ENCODE measurements at places on chromosomes 5 and 9.

DNA sequence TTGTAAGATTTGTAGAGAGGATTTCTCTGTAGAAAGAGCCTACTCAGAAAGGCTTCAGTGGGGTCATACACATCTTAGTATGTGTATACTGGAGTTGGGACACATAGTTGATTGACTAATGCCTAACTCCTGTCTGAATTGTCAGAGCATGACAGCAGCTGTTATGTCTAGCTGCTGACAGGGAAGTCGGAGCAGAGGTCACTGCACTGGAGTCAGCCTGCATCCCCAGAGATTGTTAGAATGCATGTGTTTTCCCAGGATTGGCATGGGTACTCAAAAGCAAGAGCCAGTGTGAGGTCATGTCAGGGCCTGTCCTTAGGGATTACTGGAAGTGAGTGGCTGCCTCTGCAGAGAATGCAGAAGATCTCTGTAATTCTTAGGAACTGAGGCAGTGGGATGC lies 82.7 kb downstream of the ITGA1 start:
- no peak for DNase-seq

DNA sequence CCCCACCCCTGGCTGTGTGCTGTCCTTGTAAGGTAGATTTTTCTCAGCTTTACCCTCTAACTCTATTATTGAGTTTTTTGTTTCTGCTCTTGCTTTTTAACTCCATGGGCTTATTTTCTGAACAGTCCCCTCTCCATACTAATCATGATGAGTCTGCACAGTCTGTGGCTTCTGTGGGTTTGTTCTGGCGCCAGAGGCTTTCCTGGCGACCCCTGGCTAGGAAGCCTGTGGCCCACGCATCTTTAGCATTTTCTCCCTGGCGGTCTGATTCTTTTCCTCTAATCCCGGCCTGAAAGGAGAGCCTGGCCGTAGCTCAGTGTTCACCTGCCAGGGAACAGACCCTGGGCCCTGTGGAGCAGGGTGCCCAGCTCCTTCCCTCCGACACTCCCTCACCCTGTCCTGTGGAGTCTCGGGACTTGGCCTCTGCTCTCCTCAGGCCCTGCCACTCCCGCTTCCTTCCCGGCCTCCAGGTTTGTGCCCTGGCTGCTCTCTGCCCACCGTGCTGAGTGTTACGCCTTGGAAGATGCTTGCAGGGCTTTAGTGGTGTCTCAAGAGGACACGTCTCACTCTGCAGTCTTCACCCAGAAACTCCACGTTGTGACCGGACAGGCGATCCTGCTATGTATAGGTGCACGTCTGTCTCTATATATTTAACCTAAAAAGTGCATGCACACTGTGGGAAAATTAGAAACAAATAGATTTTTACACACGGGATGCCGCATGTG lies 31.7 kb upstream of the LRRC14B start:
- DNase-seq = no peak

GRCh38 chr5:167771571-167771970 lies 519.9 kb upstream of the WWC1 start:
- DNase-seq = no peak

DNA sequence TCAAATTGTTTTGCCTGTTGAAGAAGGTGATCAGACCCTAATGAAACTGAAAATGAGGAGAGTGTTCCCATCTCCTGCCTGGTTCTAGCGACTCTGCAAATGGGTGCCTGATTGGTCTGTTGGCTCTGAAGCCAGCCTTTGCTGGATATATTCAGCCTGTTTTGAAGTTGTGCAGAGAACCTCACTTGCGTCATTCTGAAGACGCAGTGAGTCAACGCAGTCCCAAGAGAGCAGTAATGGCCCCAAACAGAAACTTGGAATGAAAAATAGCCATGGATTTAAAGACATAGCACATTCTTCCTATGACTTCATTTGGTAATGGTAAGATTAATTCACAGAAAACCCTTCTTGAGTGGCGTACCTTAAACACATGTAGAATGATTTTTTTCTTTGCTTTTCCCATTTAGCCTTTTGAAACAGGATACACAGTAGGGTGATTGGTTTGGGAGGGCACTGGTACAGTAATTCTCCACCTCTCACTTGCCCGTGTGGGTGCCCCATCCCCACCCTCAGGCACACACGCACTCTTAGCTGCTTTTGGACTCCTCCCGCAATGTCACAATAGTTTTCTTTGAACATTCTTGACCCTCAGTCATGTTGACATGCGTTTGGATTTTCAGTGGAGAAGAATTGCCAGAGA lies 54.1 kb upstream of the ABL1 start:
- no peak for DNase-seq

DNA sequence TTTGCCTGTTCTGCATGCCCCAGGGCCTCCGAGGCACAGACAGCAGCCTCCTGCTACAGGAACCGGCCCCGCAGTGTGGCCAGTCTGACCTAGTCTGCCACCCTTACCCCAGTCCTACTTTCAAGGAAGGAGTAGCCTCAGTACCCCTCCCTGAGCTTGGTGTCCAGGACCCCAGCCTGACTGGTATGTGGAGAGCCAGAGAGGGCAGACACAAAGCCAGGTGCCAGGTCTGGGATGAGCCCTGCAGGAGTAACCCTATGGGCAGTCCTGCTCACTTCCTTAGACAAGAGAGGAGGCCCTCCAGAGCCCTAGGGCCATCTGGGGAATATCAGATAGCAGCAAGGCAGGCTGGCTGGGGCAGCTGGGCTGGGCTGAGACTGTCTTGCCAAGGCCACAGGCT lies 67.8 kb downstream of the NRG2 start:
- DNase-seq = no peak

DNA sequence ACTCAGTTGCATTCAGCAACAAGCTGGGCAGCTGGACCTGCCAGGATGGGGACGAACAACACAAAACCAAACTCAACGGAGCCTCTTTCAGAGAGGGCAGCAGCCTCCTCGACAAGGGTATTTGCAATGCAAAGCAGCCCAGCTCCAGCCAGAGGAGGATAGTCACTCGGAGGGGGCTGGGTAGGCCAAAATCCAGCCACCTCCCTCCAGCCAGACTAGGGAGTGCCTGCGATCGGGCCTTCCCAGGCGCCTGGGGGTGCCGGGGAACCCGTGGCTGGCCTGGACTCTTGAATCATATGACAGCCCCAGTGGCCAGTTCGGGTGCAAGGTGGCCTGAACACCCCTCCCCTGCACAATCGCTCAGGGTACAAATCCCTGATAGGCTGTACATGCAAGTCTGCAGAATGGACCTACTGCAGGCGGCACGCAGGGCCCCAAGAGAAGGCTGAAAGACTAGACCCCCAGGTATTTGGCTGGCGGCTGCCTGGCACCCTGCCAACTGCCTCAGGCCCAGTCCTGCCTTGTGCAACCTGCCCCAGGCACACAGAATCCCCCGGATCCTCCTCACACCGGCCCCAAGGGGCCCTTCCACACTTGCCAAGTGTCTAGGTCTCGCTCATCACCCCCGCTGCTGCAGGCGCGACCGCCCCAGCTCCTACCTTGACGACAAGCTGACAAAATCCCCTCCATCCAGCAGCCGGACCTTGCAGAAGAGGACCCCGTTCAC lies 1.3 kb downstream of the EEIG1 start:
- DNase-seq = no peak

DNA sequence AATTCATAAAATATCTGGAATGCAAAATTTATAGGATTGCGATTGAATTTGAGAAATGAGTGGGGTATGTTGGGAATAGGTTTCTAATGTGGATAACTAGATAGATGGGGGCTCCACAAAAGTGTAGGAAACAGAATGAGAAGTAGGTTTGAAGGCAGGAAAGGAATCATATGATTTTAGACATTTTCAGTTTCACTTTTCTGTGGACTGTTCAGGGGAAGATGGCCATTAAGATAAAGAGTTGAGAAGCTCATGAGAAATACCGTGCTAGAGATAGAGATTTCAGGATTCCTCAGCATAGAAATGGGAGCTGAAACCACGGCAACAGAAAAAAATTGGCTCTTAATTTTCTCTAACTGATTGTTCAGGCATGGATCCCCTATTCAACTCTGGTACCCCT lies 163.4 kb upstream of the CD180 start:
- DNase-seq = no peak

DNA sequence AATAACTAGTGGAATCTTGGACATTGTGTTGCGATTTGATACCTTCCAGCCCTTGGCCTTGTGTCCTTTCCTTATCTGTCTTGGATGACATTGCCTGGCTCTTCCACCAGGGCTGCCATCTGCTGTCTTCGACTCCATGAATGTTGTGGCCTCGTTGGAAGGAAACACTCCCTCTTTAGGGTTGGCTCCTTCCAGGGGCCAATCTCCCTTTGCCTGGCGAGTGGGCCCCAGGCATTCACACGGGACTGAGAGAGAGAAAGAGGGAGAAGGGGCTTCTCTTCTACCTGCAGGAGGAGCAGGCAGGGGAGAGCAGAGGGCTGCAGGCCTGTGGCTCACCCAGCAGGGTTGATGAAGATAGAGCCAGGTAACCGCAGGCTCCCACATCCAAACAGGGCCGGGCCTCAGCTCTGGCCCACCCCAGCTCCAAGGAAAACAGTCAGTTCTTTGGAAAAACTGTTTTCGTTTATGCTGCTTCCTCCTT lies 31.3 kb downstream of the FGF1 start:
- DNase-seq = no peak

DNA sequence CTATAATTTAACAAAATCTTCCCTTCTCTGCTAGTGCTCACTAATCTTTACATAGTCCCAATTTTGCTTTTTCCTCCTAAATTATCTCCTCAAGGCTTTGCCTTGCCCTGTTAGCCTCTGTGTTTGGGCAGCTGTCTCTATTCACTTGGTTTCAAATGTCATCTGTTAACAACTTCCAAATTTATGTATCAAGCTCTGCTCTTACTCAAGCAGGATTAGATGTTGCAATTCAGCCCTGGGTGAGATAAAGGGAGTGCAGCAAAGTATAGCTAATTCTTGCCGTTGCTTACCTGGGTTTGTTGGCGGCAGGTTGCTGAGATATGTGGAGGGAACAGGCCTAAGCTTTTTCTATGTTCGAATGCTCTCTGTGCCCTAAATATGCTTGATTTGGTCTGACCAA lies 483.8 kb downstream of the DMAC1 start:
- DNase-seq = no peak

- DNase-seq = no peak
These were observed 114.6 kb downstream of the MRPL36 start for GRCh38 chr5:1685066-1685465.

GRCh38 chr9:1619915-1620710 lies 395.0 kb upstream of the SMARCA2 start:
- DNase-seq = no peak

DNA sequence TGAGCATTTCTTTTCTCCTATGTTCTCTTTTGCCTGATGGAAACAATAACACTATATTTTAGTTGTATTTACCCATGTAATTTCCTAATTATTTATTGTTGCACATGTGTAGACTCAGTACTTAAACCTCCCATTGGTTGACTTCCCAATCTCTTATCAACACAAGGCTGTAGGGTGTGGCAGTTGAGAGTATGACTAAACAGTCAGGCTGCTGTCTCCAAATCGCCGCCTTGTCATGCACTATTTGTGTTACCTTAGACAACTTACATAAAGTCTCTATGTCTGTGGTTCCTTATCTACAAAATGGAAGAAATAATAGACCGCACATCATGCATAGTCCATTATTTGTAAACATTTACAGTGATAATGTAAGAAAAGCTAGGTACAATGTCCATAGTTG lies 68.9 kb upstream of the EFNA5 start:
- DNase-seq = no peak
